ENCODE measurements at places on chromosomes 1 and 21. TPM values are rescaled to one million over a fixed set of nuclear protein-coding genes. Genes with fewer than 3 reads are reported as not detected.

Gene TFAP2E
- total RNA-seq, result 0.11 TPM

Gene UAP1
- total RNA-seq, result 262 TPM

Gene DISC1
- 4.6 TPM for total RNA-seq

Gene KRTAP21-1
- total RNA-seq, result not detected

Gene PHACTR4
- total RNA-seq, result 5.2 TPM

Gene RPF1
- 32.7 TPM for total RNA-seq

Gene FCRL6
- total RNA-seq, result not detected

Gene IL22RA1
- total RNA-seq, result under 0.01 TPM

Gene SNX27
- total RNA-seq, result 36.2 TPM

Gene LGR6
- total RNA-seq, result not detected

All from uterine smooth muscle cell (primary cell).